NCI-H1048 (cell line): ENCODE measurements at places on chromosomes 5 and 9.

GRCh38 chr5:159330131-159330800 lies at the start of gene IL12B:
Gene IL12B (minus strand): TSS chr5:159330487. CDS start chr5:159326782, 3,705 bp downstream.
- no peak for DNase-seq

- DNase-seq, result no peak
Measured at GRCh38 chr5:90446961-90447360, 27.6 kb downstream of the MBLAC2 start.

- no peak for DNase-seq
Measured at GRCh38 chr9:35108461-35108860, 5.5 kb upstream of the STOML2 start.

- no peak for DNase-seq
Measured at GRCh38 chr5:172048539-172049101, 42.2 kb upstream of the FBXW11 start.

- DNase-seq, result no peak
Measured at GRCh38 chr9:119884438-119884837, 515.2 kb upstream of the BRINP1 start.

- DNase-seq, result no peak
Measured at GRCh38 chr5:94793816-94794198, 175.3 kb downstream of the SLF1 start.

DNA sequence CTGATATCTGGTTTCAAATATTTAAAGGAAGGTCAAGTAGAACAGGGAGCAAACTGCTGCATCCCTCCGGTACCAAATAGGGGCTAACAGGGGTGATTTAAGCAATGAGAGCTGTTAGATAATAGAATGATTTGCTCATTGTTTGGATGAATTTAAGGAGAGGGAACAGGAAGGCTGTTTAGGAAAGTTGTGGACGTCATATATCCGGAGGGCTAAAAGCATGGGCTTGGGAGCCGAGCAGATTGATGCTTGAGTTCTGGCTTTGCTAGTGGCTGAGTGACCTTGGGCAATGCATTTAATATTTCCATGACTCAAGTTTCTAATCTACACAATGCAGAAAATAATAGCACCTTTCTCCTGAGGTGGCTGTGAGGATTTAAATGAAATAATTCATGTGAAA lies 85.4 kb upstream of the RPS23 start:
- no peak for DNase-seq

GRCh38 chr9:69221036-69221435 lies 47.0 kb downstream of the TJP2 start:
- no peak for DNase-seq

GRCh38 chr5:93100428-93100827 lies 480.6 kb downstream of the NR2F1-AS1 start:
- DNase-seq, result no peak

DNA sequence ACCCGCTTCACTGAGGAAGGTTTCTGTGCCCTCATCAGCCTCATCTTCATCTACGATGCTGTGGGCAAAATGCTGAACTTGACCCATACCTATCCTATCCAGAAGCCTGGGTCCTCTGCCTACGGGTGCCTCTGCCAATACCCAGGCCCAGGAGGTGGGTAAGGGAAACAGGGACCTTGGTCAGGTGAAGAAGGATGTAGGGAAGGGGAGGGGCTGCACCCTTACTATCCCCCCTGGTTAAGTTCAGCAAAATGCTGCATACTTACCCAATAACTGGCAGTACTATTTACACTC lies 4.4 kb downstream of the SLC4A9 start:
- DNase-seq, result no peak

DNA sequence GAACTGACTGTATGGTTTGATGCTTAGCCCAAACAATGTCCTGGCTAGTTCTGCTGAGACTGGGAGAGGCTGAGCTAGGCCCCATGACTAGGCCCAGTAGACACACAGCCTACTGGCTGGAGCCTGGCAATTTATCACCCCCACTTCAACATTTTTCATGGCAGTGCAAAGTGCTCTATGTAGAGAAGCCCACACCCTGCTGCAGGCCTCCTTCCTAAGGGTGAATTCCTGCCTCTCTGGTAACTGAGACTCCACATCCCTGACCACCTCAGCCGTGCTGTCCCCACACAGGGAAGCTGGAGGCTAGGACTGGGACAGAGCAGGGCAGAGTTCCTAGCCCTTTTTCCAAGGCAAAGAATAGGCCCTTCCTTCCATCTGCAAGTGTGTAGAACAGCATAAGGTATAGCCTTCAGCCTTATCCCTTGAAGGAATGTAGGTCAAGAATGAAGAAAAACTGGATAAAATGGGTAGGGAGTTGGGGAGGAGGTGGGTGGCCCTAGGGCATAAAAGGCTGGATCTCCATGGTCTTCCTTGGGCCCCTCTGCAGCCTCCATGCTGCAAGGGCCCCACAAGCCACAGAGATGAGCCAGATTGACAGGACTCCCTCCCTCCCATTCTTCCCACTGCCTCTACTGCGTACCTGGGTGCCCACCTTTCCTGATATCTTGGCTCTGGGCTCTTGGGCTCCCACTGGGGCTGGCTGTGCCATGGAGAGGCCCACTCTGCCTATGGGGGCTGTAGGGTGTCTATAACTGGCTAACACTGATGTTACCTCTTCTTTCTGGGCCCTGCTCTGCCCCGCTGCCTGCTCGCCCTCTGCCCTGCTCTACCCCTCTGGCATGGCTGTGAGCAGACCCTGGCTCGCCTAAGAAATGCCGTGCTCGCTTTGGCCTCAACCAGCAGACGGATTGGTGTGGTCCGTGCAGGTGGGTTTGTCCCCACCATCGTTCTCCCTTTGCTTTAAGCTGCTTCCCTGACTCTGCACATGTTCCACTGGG lies 29.8 kb downstream of the TCF7 start:
- no peak for DNase-seq

DNA sequence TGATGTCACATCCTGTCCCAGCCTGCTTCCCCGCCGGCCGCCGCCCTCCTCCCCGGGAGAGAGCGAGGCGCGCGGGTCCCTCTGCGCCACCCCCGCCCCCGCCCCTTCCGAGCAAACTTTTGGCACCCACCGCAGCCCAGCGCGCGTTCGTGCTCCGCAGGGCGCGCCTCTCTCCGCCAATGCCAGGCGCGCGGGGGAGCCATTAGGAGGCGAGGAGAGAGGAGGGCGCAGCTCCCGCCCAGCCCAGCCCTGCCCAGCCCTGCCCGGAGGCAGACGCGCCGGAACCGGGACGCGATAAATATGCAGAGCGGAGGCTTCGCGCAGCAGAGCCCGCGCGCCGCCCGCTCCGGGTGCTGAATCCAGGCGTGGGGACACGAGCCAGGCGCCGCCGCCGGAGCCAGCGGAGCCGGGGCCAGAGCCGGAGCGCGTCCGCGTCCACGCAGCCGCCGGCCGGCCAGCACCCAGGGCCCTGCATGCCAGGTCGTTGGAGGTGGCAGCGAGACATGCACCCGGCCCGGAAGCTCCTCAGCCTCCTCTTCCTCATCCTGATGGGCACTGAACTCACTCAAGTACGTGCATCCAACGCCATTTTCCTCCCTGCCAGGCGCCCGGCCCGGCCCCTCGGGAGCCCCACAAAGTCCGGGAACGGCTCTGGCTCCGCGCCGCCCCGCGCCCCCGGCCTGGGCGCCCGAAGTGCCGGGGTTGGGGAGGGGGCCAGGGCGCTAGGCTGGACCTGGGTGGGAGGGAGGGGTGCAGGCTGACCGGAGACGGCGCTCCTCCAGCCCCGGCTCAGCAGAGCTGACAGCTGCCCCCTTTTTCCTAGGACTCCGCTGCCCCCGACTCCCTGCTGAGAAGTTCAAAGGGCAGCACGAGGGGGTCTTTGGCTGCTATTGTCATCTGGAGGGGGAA lies 12.0 kb upstream of the OLFM1 start:
- DNase-seq, result no peak

DNA sequence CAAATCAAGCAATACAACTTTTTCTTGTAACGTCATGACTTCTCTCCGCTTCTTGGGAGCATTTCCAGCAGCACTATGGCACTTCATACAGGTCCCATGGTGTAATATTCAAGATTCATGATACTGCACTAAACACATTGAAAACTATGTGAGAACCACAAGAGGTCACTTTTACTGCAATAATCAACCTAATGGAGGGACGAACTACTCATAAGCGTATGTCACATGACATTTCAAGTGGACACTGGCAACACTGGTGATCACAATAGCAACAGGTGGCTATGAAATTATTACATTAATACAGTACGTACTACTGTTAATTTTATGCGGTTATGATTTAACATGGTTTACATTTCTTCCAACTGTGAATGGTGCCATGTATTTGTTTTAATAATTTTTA lies 78.6 kb upstream of the TBC1D9B start:
- no peak for DNase-seq

DNA sequence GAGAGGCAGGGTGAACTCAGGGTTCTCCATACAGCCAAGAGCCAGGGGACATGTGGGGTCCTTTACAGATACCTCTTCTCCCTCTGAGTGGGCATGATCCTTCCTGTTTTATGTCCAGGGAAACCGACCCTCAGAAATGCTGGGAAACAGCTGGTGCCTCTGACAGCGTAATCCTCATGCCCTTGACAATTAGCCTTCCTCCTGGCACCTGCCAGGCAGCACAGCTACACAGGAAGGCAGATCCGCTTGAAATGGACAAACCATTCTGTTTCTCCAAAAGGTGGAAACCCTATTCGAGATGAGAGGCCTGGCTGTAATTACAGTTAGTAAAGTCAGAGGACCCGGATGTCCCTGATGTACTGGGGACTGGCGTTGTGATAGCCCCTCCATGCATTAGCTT lies 7.2 kb downstream of the ERGIC1 start:
- no peak for DNase-seq

DNA sequence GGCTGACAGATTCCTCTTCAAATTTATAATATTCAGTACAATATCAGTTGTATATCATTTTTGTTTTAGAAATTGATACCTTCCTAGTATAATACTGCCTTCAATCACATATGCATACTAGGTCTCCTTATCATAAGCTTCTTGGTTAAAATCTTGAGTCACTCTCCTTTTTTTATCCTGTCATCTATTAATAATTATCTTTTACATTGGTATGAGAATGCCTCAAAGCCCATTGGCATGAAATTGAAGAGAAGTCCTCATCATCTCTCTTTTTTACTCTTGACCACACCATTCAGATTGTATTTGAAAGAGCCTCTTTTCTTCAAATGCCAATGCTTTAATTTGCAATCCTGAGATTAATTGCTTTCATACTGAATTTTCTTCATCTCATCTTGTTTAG lies 810.3 kb downstream of the BRINP1 start:
- no peak for DNase-seq

GRCh38 chr5:38718771-38719391 lies 126.9 kb upstream of the OSMR start:
- no peak for DNase-seq

DNA sequence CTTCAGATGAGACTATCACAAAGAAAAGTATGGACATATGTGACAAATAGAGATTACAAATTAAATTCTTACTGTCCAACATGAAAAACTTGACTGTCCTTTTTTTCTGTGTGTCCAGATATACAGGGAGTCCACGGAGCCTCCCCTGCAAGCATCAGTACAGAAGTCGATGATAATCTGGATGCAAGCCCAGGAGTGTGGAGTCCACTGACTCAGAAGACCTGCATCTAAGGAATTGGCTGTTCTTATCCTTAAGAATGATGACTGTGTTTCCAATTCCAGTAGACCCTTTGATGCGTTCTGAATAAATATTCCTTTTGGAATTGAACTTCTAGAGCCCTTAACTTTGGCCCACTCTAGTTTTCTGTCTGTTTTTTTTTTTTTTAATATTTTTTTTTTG lies 56.7 kb upstream of the TAF11L2 start:
- DNase-seq, result no peak

- no peak for DNase-seq
Measured at GRCh38 chr5:100590867-100591266, 55.7 kb downstream of the FAM174A start.

- DNase-seq, result peak; percentile 34
Measured at GRCh38 chr5:132419502-132420468, 50.3 kb downstream of the SLC22A5 start.

GRCh38 chr9:14926941-14927624 lies 16.9 kb upstream of the FREM1 start:
- no peak for DNase-seq

GRCh38 chr5:149147676-149148075 lies 6.4 kb downstream of the ABLIM3 start:
- no peak for DNase-seq

- DNase-seq, result no peak
Measured at GRCh38 chr5:113562828-113563400, 49.4 kb downstream of the YTHDC2 start.

DNA sequence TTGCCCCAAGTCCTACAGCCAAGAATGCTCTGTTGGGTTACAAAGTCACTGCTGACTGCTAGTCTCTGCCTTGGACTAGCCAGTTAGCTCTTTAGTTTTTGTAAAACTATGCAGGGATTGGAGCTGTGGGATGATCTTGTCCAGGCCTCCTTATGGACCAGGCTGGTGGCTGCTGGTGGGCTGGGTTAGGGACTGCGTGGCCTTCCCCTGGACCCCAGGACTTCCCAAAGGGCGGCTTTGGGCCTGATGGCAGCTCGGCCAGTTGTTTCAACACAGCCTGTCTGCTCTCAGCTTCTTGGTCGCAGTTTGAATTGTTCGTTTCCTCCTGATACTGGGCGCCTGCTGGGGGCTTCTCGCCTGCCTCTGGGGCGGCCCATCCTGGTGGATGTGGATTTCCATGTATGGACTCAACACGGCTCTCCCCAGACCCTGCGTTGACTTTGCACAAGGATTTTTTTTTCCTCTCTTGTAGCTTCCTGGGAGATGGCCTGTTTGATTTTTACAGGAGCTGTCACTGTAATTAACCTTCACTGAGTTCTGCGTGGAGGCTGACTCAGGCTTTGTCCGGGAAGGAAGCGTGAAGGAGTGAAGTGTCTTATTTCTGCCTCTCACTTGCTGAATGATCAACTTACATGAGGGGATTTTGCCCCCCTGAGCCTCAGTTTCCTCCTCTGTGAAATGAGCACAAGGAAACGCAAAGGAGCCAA lies 91.9 kb upstream of the NEURL1B start:
- DNase-seq, result no peak

- DNase-seq, result no peak
Measured at GRCh38 chr9:116191576-116192415, 38.2 kb downstream of the PAPPA start.

DNA sequence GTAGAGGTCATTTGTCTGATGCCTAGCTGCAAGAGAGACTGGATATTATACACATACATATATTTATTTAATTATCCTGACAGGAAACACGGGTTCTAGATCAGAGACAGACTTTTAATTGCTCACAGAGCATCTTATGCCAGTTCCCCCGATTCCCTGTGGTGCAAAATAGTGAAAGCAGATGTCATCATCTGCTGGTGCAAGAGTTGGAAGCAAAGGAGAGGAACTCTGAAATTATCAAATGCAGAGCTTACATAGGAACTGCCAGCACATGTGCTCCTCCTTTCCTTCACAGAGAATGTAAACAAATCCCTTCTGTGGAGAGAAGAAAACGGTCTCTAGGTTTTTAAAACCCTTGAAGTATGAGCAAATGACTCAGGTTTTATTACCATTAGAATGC lies 69.3 kb downstream of the DTWD2 start:
- no peak for DNase-seq

GRCh38 chr5:123517476-123517875 lies 5.5 kb downstream of the CSNK1G3 start:
- DNase-seq, result no peak

- DNase-seq, result no peak
Measured at GRCh38 chr9:119789987-119790386, 420.8 kb upstream of the BRINP1 start.

- no peak for DNase-seq
Measured at GRCh38 chr5:74816875-74817274, 49.3 kb downstream of the FAM169A start.
